Esophagus squamous epithelium (tissue), 5 donors: ENCODE measurements at places on chromosomes 12 and 14.

- no peak for DNase-seq
Observed at GRCh38 chr12:5524116-5524768, 92.3 kb downstream of the NTF3 start.

DNA sequence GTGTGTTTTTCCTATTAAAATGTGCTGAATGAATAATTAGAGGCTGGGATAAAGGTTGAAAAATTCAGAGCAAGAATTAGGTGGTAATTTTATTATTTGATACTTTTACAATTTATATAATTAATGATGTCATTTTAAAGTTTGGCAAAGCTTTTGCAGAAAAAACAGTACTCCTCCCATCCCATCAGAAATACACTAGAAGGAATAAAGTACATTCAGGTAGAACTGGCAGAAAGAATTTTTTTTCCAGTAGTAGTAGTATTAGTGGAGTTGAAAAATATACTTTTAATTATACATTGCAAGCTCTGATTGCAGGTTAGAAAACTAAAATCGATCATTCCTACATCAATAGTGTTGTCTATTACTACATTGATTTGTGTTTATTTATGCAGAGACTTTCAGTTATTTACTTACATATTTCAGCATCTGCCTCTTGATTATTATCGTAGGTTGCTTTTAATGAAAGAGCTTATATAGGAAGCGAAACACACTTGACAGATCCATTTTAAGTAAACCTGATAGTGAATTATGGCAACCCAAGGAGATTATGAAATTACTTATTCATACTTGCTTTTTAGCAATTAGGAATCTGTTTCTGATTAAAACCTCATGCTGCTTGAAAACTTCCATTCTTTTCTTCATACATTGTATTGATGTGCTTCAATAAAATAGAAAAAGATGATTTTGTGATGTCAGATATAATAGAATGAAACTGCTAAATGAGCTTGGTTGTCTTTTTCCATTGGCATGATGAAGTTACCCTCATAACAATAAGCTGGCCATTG, 10.1 kb downstream of the FOXG1 start:
- DNase-seq: no peak

- DNase-seq: no peak
Observed at GRCh38 chr12:81255947-81256346, 178.1 kb downstream of the ACSS3 start.

GRCh38 chr12:10448236-10448635, 4.9 kb downstream of the KLRC1 start:
- DNase-seq: no peak

DNA sequence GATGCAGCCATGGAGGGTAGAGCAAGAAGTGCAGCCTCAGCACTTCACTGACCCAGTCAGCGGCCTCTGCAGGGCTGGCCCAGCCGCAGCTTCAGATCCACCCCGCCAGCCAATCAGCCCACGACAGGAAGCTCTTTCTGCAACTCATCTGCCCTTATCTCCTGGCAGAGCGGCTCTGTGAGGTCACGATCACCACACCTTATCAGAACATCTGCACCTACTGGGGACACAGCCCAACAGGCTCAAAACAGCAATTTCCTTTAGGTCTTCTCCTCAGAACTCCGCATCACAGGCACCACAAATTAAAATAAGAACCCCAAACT, 287.3 kb downstream of the BCL11B start:
- DNase-seq: no peak
